ENCODE measurements at places on chromosomes 16 and 17.

DNA sequence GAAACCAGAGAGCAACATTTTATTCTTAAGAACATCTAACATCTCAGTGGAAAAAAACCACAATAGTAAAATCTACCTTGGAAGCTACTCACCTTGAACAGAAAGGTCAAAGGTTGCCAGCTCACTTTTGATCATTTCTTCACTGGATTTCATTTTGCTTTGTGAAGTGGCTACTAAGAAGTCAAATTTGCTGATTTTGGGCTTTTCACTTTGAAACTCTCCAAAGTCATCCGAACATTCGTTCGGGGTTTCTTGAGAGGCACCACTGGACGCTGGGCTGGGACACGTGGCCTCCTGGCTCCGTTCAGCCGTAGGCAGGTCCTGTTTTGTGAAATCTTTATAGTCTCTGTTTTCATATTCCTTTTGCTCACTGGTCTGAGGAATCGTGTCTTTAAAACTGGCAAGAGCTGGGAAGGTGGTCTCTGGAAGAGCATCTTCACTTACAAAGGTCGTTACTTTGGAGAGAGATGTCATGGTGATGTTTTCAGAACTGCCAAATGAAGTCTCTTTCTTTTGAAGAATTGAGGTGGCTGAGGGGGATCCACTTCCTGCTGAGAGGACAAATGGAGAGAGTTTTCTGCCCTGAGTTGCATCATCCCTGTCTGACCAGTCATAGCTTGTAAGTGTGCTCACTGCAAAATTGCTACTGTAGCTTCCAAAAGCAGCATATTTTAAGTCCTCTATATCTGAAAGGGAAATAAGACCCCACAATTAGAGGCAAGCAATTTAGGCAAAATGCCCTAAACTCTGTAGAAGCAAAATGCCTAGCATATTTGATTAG is 52.4 kb downstream of the DUSP14 start:
- no peak for DNase-seq

DNA sequence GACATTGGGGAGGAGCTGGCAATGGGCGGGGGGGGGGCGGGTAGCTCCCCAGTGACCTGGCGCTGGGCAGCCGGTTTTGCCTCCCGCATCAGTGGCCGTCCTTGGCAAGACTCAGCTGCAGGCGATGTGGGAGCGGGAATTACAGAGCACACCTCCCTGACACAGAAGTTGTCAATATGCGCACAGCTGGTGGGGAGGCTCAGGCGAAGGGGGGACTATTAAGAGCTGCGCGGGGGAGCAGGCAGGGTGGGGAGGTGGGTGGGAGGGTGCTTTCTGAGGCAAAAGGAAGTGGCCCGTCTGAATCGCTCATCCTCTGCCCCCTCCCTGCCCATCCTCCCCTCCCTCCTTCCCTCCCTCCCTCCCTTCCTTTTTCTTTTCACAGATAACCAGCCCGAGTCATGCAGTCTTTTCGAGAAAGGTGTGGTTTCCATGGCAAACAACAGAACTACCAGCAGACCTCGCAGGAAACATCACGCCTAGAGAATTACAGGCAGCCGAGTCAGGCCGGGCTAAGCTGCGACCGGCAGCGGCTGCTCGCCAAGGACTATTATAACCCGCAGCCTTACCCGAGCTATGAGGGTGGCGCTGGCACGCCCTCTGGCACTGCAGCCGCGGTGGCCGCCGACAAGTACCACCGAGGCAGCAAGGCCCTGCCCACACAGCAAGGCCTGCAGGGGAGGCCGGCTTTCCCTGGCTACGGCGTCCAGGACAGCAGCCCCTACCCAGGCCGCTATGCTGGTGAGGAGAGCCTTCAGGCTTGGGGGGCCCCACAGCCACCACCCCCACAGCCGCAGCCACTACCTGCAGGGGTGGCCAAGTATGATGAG is 44.0 kb downstream of the SREBF1 start:
- peak; percentile 60 for DNase-seq

DNA sequence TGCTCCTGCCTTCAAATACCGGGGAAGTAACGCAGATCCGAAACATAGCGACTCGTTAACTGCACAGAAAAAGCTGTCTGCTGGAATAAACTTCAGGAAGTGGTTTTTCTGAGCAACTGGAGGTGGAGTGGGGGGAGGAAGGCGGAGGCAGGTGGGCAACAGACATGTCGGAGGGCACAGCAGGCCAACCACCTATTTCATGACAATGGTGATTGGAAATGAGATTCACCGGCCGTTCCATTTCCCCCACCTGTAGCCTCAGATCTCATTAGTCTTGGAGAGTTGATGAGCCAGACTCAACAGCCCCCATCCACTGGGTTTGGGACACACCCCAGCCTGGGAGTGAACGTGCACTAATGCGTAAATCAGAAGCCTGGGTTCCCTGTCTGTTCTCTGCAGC is 7.7 kb upstream of the PECAM1 start:
- DNase-seq, result no peak

- no peak for DNase-seq
Measured at GRCh38 chr17:82399601-82400101, 18.5 kb upstream of the HEXD start.

GRCh38 chr17:50561746-50562141 is 1.2 kb downstream of the CACNA1G start:
- no peak for DNase-seq

GRCh38 chr16:12758031-12758669 is 45.5 kb downstream of the CPPED1 start:
- DNase-seq, result no peak

DNA sequence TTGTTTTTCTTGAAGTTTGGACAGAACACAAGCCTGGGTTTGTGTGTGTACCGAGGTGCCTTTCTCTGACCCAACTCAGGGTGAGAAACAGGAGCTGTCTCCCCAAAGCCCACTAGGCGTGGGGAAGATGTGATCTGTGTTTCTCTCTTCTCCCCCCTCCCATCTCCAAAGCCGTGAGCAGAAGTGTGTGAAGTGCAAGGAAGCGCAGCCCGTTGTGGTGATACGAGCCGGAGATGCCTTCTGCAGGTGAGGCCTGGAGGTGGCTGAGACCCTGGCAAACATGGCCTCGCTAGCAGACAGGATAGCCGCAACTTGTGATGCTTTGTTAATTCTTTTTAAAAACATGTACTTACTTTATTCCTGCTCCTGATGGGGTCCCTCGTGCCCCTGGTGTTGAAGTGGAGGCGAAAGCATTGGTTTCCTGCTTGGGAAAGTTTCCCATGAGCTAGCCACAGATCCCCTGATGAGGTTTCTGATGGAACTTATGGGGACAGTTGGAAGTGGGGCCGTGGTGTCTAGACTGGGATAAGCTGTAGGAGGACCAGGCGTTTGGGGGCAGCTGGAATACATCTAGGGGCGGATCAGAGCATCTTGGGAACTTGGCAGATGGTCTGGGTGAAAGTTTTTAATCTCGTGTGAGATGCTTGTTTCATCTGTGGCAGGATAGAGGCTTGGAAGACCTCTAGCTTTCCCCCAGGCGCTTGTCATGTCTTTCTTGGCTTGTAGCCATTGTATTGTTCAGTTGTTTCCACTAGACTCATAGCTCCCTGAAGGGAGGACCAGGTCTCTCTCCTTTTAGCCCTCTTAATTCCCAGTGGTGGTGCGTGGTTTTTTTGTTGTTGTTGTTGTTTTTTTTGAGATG is 893 bp downstream of the CTU2 start:
- DNase-seq, result no peak

GRCh38 chr16:56643080-56643778 is 4.8 kb downstream of the MT1A start:
- DNase-seq, result peak; percentile 85

DNA sequence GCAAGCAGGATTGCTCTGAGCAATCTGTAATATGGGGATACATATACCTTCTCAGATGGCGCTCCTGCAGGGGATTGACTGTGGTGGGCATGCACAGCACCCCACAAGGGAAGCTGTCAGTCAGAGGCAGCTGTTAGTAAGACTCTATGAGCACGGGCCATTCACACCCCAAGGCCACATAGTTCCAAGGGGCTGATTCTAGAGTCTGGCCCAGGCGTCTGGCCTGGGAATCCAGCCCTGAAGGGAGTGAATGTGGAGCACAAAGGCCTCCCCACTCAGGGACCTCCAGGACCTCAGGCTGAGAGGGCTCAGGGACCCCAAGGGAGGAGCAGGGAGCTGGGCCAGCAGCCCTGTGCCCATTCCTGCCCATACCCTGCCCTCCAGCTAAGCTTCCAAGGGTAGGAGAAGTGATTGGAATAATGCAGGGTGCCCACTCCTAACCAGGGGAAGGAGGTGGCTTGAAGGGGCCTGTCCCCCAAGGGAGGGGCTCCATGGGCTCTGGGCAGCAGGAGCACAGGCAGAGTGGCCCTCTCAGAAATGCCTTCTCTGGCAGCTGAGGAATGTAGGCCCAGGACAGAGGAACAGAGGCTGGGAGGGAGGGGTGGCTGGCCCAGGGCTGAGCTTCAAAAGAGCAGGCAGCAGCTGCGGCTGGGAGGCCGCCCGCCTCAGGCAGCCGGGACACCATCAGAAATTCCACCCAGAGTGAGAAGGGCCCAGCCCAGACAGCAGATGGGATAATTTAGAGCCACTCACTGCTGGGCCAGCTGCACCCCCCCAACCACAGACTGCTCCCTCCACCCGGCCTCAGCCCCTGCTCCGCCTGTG is 48.9 kb upstream of the MRPS23 start:
- DNase-seq, result no peak

DNA sequence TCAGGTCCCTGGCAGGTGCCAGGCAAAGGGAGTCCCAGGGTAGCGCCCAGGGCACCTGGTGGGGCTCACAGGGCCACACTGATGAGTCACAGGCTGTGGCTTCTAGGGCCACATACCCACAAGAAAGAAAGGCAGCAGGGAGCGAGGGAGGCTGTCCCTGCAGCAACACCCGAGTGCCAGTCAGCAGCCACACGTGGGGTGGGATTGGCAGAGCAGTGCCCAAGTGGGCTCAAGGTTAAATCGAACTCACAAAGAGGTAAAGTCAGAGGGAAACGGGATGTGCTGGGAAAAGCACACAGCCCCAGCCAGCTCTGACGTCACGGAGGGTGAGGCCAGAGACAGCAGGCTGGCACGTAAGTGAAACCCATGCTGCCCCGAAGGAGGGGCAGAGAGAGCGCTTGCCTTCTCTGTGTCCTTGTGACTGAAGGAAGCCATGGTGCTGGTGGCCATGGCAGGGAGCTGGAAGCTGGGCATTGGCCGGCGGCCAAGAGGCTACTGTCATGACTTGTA is 33.8 kb downstream of the FA2H start:
- no peak for DNase-seq

DNA sequence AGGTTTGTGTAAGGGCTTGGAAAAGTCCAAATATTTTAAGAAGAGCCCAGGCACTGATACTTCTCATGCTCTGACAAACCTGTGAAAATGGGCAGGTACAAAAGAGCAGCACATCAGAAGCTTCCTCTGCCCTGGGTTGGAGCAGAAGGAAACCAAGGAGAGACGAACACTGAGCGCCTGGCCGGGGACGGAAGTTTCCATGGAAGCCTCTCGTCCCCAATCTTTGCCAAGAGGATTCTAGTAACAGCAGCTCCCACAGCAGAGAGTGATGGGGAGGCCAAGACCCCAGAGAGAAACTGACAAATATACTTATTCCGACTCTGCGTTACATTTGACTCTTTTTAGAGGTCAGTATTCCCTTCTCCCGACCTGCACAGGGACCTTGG is 268.5 kb downstream of the C16orf95 start:
- DNase-seq, result no peak

GRCh38 chr17:909642-910323 is 69.8 kb downstream of the NXN start:
- no peak for DNase-seq

- no peak for DNase-seq
Measured at GRCh38 chr17:45889579-45889978, 4.8 kb upstream of the MAPT start.

DNA sequence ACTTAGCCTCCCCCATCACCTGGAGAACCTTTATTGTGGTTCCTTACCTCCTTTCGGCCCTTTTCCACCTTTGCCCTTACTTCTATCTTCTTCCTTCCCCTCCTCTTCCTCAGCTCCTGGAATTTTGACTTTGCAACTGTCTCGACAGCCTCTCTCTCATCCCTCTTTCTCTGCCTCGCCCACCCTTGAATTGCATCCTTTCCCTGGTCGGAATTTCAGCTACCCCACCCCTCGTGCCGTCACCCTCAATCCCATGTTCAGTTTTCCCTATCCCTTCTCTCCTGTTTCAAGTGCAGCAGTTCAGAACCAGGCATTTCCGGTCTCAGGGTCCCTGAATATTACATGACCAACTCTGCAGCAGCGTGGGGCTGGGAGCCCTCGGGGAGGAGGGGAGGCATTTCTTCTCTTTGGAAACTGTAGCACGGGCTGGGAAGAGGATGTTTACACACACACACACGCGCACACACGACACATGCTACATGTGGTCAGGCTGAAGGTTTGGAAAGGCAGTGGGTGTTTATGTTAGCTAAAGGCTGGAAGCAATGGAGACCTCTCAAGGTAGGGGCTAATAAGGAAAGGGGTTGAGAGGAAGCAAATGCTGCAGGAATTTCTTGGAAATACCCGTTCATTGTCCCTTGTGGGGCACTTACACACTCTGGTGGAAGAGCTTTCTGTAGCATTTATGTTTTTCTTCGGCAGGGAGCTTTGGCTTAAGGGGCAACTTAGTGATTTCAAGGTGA is 971 bp downstream of the MINK1 start:
- no peak for DNase-seq

GRCh38 chr16:10122546-10122945 is 59.7 kb downstream of the GRIN2A start:
- no peak for DNase-seq

DNA sequence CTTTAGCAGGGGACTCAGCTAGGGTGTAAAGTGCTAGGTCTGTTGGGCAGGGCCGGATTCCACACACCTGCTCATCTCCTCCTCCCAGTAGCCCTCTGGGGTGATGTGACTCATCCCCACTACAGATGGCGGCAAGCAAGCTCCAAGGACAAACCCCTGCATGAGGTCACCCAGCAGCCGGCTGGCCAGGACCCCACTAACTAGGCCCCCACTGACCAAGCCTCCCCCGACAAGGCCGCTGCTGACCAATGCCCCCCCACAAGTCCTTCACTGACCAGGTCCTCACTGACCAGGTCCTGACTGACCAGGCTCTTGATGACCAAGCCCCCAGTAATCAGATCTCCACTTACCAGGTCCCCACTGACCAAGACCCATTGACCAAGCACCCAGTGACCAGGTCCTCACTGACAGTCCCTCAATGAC is 36.7 kb downstream of the TNFRSF13B start:
- no peak for DNase-seq

DNA sequence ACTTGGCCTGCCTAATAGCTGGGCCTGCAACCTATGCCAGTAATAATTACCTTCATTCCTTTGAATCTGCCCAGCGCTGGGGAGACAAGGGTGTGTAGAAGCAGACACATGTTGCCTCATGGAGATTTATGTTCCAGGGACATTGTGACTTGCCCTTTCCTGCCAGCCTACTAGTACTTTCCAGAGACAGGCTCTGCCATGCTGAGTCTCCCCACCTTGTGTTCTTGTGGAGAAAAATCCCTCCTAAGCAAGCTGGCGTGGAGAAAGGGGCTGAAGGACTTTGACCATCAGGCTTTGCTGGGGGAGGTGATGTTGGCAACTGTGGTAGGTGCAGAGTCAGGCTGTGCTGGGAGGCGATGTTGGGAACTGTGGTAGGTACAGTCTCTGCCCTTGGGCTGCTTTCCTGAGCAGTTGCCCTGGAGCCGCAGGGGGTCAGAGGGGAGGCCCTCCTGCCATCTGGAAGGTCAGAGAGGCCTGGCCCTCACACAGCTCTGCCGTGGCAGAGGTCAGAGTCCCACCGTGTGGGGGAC is 4.0 kb downstream of the KSR1 start:
- no peak for DNase-seq

GRCh38 chr17:44247876-44248736 is 19.8 kb downstream of the SLC4A1 start:
- no peak for DNase-seq

- no peak for DNase-seq
Measured at GRCh38 chr17:69457603-69458002, 43.1 kb downstream of the MAP2K6 start.
